CD4-positive, alpha-beta T cell (primary cell): ENCODE measurements at places on chromosomes 13 and 19.

DNA sequence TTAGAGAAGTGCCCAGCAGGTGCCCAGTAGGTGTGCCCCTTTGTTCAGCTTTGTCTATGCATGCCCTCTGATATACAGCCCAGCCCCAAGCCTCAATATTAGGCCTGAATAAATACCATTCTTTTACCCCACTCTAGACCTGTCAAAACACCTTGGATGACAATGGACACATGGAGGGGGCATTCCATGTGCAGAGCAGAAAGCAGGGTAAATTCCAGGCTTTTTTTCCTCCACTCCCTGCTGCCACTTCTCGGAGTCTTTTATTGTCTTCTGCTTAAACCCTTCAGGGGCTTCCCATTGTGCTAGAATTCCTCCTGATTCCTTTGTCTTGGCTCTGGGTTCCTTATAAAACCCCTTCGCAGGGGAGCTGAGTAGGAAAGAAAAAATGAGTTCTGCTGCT lies 5.8 kb upstream of the FRY start:
- no peak for DNase-seq

- no peak for DNase-seq
These were observed at the start of gene GPC6 for GRCh38 chr13:93226623-93227279. GPC6 (plus strand) TSS chr13:93226807.

DNA sequence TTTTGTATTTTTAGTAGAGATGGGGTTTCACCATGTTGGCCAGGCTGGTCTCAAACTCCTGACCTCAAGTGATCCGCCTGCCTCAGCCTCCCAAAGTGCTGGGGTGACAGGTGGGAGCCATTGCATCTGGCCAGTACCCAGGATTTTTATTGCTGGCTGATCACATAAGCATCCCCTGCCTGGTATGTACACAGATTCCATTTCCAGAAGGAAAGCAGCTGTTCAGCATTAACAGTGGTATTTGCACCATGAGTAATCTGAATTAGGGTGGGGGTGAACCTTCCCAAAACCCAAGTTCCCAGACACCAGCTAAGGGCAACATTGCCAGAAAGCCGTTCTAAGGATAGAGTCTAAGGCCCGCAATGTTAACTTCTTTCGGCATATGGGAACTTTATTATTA lies 7.3 kb downstream of the ZNF555 start:
- no peak for DNase-seq

DNA sequence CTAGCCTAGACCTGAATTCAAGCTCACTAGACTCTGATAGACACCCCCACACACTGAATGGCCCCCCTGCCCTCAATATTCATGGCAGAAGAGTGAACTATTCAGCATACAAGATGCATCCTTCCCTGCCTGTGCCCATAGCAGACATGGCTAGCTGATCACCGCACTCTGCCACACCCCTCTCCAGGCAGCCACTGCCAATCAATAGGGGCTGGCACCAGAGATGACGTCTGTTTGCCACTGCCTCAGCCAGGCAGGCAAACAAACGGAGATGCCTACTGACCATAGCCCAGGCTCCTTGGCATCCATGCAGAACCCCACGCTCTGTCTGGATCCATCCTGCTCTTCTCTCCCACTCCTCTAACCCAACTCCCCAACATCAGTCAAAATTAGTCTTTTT lies 13.8 kb upstream of the NPAS1 start:
- DNase-seq, result no peak

GRCh38 chr19:46076951-46077814 lies 36.4 kb upstream of the IGFL4 start:
- no peak for DNase-seq

DNA sequence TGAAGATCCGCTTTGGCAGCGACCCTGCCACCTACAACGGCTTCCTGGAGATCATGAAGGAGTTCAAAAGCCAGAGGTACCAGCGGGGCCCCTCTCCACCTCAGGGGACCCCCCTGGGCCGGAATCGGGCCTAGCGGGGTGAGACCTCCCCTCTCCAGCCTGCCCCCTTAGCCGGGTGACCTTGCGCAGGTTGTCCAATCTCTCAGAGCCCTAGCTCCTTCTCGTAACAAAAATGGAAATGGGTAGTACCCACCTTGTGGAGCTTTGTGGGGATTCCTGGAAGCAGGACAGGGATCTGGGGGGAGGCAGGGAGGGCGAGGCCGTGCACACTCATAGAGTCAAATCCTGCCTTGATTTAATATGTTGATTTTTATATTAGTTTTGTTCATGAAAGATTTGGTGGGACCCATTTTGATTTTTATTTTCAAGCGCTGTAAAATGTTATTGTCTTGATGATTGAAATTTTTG lies 658 bp downstream of the SIN3B start:
- DNase-seq, result no peak

GRCh38 chr19:35347171-35347929 lies at the start of gene FFAR1:
FFAR1 (plus strand) TSS chr19:35347902; CDS start chr19:35351552, 3,650 bp downstream.
- DNase-seq, result peak; percentile 49

- no peak for DNase-seq
These were observed 618.4 kb upstream of the SLITRK5 start for GRCh38 chr13:87052731-87053130.

- no peak for DNase-seq
These were observed 32.5 kb downstream of the FGF14 start for GRCh38 chr13:102369302-102369701.
